Activated effector memory CD4-positive, alpha-beta T cell treated with anti-CD3 and anti-CD28 coated beads, Interleukin-2, amount 50 U/mL, for 16 hours (primary cell): ENCODE measurements at places on chromosomes 5 and 9.

GRCh38 chr9:130629443-130630070 is 34.8 kb upstream of the PRDM12 start:
- DNase-seq = peak; percentile 46

DNA sequence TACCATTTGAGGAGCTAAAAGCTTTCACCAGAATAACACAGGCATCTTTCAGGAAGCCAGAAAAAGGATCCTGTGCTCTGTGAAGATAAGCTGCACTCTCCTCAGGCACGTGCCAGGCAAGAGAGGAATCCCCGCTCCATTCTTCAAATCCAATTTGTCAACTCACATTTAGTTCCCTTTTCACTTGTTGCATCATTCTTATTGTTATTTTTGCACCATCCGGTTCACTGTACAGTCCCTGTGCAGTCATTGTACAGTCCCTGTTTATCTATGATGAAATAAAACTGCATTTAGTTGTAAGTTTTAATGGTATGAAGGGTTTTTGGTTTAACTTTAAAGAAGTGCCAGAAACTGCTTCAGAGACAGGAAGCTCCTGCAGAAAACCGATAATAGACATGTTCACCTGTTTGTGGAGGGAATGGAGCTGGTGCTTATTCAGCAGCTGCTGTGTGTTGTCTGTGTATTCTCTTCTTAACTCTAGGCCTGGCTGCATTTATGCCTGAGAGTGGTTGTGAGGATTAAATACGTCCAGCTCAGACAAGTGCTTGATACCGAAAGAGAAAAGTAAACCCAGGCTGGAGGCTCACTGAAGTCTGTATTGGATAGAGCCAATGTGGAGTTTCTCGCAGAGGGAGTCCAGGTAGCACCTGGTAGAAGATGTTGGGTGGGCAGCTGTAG is 22.4 kb downstream of the IFNW1 start:
- DNase-seq = no peak

DNA sequence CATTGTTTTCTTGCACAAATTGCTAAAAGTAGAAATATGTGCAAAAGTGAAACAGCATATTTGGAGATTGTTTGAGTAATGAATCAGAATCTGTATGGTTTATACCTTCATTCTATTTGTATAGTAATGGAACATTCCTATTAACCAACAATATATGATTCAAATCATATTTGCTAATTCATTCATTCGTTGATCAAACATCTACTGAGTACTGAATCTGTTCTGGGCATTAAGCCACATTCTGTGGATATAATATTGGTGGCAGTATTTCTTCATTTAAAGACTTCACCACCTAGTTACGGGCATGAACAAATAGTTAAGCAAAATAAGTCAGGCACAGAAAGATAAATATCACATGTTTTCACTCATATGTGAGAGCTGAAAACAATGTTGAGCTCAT is 385.7 kb downstream of the MTRR start:
- no peak for DNase-seq

- DNase-seq = no peak
These were observed 39.4 kb downstream of the RNF44 start for GRCh38 chr5:176497852-176498251.

DNA sequence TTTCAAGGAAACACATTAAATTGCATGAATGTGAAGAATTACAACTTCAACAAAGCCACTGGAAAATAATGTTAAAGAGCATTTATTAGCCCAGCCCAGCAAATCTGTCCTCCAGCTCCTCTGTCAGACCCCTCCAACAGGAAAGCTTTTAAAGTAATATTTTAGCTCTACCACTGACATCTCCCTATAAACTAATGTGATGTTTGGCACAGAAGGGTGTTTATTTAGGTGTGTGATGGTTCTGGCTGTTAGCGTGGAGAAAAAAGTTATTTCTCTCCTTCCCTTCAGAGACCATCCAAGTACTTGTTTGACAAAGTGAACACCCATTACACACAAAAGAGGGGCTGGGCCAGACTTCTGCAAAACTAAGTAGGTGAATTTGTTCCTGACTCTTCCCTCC is 111.9 kb upstream of the TARS1 start:
- no peak for DNase-seq

- DNase-seq = no peak
These were observed 281.3 kb upstream of the IRX4 start for GRCh38 chr5:2163940-2164490.

GRCh38 chr5:17187011-17187785 is 30.2 kb upstream of the BASP1 start:
- no peak for DNase-seq

DNA sequence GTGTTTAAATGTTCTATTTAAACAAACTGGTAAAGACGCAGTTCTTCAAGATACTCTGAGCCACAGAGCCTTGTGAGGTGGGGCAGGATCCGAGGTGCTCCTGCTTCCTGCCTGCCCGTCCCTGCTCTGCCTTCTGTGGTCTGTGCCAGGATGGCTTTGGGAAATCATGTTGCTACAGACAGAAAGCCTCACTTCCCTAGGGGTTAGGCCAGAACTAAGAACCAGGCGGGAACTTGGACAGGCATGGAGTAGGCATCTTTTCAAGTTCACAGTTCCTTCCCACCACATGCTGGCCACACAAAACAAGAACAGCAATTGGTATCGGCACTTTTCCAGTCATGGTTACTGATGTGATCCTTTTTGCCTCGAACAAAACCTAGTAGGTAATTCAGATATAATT is 67.7 kb upstream of the SPOCK1 start:
- no peak for DNase-seq

DNA sequence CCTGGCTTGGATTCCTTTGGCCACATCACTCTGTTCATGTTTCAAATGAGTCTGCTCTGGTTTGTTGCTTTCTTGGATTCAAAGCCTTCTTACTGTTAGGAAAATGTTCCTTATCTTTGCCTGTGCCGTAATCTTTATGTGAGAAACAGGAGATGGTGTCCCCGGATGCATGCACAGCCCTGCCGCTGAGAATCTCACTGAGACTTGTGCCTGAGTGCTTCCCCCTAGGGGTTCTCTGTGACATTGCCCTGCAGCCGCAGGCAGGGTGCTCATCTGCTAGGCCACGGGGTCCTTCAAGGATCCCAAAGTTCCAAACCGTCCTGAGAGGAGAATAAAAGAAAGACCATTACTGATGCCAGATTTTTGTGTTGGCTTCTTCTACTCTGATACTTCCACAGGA is 81.4 kb upstream of the ANKRD55 start:
- no peak for DNase-seq

GRCh38 chr9:28648723-28649122 is 1075.4 kb upstream of the C9orf72 start:
- DNase-seq = no peak

DNA sequence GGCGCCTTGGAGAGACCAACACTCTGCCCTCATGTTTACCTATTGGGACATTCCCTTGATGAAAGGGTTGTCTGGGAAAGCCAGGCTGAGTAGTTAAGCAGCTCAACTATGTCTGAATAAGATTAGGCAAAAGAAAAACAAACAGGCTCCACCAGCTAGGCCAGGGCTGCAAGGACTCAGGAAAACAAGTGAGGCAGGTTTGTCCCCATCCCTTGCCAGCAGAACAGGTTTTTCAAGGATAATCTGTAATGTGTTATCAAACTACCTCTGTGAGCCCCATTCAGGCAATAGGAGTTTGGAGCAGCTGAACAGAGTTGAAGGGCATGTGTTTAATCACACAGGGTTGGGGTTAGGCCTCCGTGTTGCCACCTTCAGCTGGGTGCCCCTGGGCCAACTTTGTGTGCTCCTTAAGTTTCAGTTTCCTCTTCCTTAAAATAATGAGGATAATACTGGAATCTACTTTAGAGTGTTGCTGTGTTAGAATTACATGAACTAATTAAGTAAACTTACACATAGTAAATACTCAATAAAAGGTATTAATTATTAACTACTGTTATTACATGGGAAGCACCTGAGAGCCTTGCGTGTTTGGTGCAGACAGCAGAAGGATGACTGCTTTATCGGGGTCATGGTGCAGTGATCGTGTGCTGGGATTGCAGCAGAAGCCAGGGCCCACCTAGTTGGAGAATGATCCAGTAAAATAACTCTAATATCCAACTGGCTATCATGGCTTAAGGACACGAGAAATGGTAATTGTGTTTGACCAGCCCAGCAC is 72.1 kb upstream of the ATP10B start:
- no peak for DNase-seq

DNA sequence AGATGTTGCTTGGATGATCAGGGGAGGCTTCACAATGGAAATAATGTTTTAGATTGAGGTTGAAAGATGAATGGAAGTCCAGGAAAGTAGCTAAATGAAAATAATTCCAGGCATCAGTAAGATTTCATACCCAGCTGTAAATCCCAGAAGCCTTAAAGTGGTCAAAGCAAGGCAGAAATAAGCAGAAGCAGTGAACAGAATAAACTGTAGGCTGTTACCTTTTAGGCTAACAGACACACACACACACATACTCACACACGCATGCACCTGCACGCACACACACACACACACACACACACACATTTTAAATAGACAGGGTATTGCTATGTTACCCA is 175.3 kb downstream of the WDR70 start:
- DNase-seq = no peak

GRCh38 chr9:83649515-83649914 is 26.6 kb downstream of the IDNK start:
- no peak for DNase-seq

DNA sequence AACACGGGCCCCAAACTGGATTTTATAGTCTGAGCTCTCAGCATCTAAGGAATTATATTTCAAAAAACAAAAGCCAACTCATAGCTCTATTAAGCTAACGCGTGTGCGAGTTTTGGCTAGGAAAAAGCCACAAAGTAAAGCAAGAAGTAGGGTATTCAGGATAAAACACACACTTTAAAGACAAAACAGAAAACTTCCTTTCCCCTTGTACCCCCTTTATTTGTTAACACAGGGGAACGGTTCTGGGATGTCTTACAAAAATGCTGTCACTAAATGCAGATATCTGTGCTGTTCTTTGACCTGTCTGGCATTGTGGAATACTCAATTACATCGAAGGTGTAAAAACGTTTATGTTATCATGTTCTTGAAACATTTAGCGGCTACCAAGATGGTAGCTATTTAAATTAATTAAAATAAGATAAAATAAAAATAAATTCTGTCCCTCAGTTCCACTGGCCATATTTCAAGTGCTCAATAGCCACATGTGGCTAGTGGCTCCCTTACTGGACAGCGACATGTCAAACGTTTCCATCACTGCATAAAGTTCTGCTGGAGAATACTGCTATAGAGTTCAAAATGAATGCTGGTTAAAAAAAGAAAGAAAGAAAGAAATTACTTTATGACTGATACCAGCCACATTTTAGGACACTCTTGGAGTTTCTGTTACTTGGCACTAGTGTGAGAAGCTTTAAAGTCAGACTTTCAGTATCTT is 7.2 kb upstream of the MEF2C start:
- no peak for DNase-seq

- no peak for DNase-seq
These were observed 177.1 kb upstream of the FSTL4 start for GRCh38 chr5:133789428-133789827.

DNA sequence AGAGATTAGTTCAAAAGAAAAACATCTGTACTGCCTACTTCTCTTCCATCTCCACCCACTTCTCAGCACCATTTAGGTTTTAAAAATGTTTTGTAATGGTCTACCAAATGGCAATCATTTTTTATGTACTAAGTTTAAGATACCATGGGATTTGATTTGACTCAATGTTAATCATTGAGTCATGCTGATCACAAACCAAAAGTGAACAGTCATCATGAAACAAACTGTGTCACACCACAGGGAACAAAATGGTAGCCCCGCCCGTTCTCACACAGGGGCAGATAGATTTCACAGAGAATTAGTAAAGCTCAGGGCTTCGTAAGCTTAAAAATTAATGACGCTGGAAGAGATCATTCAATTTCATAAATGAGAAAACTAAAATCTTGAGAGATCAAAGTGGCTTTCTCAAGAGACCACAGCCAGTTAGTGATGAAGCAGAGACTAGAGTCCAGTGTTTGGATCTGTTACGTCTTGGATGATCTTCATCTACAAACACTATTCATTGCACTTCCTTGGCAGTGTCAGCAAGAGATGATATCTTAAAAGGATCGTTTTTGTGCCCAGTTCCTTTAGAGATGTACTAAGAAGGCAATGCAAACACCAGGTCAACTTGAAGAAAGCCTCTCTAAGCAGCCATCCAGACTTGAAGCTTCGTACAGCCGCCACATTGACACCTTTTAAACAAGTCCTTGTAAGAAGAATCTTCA is 33.9 kb upstream of the TRIO start:
- no peak for DNase-seq

GRCh38 chr9:14692470-14693250 is 572 bp downstream of the ZDHHC21 start:
- DNase-seq = no peak

DNA sequence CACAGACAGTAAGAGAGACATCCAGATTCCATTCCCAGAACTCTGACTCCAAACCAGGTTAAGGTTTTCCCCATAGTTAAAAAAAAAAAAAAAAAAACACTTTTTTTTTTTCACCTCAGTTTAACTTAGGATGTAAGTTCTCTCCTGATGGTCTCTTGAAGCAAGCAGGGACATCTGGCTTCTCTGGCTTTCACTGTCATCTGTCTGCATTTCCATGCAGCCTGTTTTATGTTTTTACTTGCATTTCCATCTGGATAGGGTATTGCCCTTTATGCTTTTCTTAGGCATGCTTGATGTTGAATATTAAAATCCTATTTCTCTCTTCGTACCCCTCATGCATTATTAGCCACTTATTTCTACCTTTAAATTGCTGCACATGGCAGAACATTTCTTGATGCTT is 135.3 kb upstream of the WWC1 start:
- DNase-seq = no peak

DNA sequence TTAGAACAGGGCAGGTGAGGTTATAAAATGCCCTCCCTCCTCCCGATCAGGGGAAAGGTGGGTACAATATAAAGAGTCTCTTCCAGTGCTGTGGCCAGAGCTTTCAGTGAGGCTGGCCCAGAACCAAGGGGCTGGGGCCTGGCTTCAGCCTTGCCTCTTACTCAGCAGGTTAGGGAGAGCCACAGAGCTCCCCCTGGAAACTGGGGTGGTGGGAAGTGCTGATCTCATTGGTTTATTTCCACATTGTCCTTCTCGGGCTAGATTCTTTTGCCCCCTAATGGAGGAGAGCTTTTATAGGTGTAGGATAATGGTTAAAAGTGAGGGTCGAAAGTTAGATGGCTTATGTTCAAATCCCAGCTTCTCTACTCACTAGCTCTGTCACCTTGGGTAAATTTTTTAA is 186.7 kb upstream of the TBC1D2 start:
- DNase-seq = no peak

DNA sequence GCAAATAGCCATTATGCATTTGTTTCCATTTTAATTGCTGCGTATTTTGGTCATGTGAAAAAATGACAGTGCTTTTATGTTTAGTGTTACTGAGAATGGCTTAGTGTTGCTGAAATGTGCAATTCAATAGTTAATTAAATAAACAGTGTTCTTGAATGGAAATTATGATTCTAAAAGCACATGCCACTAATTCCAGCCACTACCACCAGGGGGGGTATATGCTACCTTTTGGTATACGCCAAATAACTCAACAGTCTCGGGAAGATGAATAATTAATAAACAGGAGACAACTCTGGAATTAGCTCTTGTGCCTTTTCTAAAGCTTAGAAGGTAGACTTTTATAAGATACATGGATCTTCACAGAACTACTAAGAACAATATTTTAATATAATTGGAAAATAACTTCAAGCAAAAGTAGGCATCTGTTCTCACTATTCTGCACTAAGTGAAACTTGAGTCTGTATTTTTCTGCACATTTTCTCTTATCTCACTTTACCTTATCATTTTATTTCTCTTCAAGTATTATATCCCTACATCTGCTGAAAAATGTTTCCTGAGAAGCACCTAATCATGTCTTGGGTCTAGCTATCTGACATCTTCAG is 83.5 kb upstream of the MINAR2 start:
- DNase-seq = peak; percentile 66

- DNase-seq = no peak
These were observed 680 bp downstream of the GLRA1 start for GRCh38 chr5:151923866-151924476.

- DNase-seq = no peak
These were observed 41.9 kb upstream of the CTSL start for GRCh38 chr9:87683751-87684626.
